ENCODE measurements at places on chromosomes 5 and 9.

DNA sequence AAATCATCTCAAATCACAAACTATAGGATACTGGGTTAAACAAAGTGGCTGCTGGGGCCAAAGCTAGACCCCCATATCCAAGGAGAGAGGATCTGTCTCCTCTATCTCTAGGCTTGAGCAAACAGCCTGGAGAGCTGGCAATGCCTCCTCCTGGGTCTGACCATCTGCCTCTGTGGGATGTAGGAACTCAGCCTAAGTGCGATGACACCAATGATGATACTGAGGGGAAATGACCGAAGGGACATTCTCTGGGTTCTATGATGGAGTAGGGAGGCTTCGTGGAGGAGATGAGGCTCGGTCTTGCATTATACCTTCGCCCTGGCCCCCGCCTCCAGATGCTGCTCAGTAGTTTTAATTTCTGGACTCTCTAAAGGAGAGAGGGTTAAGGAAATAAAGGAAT is 9.3 kb upstream of the SPATA24 start:
- DNase-seq, result no peak

- no peak for DNase-seq
Measured at GRCh38 chr5:174352681-174353080, 307.2 kb downstream of the NSG2 start.

- DNase-seq, result no peak
Measured at GRCh38 chr9:120818595-120818994, 24.1 kb downstream of the PSMD5 start.

DNA sequence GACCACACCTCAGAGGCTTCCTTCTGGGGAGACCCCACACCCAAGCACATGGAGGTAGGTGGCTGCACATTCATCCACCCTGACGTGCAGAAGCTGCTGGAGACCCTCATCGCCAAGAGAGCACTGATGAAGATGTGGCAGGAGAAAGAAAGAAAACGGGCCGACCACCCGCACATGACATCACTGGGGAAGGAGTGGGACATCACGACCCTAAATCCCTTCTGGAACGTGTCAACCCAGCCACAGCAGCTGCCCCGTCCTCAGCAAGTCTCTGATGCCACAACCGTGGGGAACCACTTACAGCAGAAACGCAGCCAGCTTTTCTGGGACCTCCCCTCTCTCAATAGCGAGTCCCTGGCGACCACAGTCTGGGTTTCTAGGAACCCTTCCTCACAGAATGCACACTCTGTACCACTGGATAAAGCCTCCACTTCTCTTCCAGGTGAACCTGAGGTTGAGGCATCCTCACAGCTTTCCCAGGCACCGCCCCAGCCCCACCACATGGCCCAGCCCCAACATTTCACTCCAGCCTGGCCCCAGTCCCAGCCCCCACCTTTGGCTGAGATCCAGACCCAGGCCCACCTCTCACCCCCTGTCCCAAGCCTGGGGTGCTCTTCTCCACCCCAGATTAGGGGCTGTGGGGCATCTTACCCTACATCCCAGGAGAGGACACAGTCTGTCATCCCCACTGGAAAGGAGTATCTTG is 3.0 kb downstream of the SPATA31E1 start:
- DNase-seq, result no peak

DNA sequence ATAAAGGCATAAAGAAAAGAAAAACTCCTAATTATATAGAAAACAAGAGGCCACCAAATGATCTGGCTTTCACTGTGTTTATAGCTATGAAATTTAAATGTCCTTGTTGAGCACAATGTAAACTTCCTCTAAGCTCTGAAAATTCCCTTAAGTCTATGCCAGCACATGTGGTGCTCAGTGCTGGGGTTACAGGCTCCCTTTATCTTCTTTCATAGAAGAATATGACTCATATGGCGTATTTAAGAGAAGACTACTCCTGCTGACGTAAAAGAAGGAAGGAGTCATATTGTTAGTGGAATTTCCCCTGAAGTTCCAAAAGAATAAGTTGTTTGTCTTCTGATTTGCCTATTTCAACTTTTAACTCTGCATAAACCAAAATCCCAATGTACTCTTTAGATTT is 30.4 kb downstream of the RNF145 start:
- DNase-seq, result no peak

GRCh38 chr9:97627624-97628023 is 5.5 kb downstream of the TSTD2 start:
- no peak for DNase-seq

DNA sequence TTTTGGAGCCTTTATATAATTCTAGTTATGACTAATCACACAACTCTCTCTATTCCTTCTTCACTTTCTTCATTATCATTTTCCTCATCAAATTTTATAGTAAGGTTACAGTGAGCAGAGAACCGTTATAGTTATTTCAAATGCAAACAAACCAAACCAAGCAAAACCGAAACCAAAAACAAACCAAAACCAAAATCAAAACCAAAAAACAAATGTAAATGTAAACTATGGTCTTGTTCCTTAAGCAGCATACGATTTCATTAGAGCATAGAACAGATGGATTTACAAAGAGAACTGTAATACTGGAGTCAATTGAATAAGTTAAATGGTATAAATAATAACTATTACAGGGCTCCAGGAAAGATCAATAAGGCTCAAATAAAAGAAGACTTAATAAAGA is 447.1 kb downstream of the LRRC70 start:
- DNase-seq, result no peak

- no peak for DNase-seq
Measured at GRCh38 chr9:14829204-14829603, 81.0 kb downstream of the FREM1 start.

GRCh38 chr9:131094622-131095021 is 1.7 kb upstream of the AIF1L start:
- no peak for DNase-seq

DNA sequence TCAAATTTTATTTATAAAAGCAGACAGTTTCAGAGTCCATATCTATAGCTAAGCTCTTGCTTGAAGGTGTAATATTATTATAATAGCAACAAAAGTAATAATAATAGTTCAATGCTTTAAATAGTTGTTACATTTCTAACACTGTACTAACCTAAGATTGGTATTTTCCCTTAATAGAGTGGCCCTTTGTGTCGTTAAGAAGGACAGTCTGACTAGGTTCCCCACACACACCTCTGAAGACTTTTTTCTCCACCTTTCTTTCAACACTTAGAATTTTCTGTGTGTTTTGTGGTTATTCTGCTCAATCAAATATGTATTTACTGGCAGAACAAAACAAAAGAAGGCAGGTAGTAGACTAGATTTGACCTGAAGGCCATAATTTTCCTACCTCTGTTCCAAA is 223.2 kb upstream of the ACO1 start:
- no peak for DNase-seq

DNA sequence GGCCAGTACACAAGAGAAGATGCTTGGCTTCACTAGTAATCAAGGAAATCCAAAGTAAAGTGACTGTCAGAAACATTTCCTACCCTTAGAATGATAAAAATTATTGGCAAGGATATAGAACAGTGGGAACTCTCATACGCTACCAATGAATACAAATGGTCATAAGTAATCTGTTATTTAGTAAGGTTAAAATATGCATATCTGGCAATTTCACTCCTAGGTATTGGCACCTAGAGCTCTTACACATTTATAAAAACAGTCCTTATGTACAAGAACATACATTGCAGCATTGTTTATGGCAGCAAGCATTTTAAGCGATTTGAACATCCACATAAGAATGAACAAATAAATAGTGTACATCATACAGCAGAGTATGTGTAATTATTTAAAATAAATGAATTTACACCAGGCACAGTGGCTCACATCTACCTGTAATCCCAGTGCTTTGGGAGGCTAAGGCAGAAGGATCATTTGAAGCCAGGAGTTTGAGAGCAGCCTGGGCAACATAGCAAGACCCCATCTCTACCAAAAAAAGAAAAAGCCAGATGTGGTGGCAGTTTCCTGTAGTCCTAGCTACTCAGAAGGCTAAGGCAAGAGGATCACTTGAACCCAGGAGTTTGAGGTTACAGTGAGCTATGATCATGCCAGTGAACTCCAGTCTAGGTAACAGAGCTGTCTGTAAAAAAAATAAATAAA is 93.3 kb downstream of the NIPBL start:
- no peak for DNase-seq

DNA sequence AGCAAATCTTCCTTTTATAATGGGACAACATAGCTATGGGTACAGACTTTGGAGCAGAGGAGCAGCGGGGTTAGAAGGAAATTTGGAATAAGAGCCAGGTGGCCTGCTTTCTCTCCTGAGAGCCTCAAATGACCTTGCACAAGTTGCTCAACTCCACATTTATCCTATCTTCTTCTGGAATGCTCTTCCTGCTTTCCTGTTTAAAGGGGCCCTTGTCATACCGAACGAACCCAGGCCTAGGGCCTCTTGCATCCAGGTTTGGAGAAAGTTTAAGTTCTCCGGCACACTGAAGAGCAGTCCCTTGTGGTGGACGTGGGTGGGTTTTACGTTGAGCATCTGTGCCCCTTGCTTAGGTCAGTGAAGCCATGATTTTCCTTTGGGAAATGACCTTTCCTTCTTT is 197.9 kb upstream of the NR3C1 start:
- DNase-seq, result no peak

DNA sequence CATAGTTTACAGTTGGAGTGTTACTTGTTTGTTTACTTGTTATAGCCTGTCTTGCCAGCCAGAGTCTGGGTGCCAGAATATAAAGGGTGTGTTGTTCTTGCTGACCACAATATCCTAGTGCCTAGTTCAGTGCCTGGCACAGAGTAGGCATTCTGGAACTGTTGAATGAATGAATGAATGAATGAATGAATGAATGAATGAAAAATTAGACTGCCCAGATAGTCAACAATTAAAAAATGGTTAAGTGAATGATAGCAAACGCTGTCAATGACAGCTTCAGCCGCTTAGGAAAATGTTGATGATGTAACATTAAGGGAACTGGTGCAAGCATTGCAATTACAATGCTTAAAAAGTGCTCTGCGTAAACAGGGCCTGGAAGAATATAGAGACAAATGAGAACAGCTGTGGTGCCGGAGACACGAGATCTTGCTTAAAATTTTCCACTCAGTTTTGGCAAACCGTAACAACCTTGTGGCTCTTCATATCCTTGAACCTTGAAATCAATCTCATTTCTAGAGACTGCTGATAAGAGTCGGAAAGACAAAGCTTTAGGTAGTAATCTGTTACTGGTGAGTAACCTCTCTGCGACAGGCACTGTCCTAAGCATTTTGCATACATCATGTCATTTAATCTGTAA is 4.7 kb upstream of the TTLL11 start:
- no peak for DNase-seq

GRCh38 chr9:19411316-19411715 is 2.5 kb downstream of the ACER2 start:
- no peak for DNase-seq

DNA sequence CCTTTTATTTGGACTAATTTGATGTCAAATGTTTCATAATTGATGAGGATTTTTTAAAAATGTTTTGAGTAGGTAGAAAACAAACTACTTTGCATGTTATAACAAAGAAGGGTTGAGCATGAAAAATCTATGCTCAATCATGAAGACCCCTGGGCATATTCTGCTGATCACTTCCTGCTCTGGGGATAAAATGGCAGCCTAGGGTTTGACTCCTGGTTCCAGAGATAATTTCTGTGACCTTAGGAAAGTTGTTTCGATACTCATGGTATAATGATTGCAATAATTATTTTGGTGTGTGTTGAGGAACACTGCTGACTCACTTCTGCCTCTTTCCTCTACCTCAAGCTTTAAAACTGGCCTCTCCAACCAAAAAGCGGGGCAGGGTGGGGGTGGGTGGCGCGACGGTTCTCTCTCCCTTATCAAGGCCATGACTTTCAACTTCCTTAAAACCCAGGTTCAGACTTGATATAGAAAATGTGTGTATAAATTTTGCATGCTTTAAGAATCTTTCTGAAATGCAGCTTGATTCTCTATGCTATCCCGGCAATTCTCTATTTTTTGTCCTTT is 6.0 kb upstream of the PIP5K1B start:
- no peak for DNase-seq

DNA sequence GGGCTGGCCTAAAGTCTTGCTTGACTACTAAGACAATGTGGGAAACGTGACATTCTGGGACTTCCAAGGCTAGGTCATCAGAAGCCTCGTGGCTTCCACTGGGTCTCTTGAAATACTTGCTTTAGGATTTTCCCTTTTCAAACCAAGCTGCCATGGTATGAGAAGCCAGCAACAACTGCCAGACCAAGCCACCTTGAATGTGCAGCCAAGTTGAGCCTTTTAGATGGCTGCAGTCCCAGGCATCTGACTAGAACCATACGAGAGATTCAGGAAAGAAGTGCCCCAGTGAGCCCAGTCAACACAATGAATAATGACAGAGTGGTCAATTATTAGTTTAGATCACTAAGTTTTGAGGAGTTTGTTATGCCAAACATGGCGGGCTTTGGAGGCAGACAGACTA is 143.3 kb downstream of the SLF1 start:
- no peak for DNase-seq

GRCh38 chr5:135503871-135504270 is 31.9 kb downstream of the NEUROG1 start:
- no peak for DNase-seq

DNA sequence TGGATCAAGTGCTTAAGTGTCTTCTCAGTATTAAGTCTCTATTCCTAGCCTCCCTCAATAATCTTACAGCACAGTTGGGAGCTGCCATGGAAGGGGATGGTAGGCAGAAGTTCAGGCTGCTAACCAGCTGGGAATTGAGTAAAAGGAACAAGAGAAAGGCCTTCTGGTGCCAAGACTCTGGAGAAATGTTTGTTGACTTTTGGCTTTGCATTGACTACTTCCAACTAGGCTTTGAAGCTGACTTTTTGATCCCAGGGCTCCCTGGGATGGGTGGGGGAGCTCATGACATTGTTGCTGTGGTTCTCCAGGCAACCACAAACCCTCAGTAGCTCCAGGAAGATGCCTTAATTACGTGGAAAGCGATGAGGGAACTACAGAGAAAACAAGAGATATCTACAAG is 85.2 kb upstream of the HTR4 start:
- no peak for DNase-seq

DNA sequence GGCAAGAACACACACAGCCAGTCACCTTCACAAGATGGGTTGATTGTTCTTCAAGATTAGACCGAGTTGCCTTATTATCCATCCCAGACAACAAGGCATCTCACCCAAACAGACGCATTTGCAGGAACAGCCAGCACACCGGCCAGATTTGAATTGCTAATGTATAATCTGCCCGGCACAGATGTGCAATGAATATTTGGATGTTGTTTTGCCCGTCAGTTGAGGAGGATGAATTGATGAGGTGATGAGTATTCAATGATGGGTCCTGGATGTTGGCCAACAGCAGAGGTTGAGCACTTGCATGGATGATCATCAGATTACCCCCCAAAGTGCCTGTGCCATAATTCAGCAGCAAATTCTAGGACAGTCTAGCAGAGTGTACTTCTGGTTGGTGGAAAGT is 20.1 kb downstream of the ALG2 start:
- no peak for DNase-seq

DNA sequence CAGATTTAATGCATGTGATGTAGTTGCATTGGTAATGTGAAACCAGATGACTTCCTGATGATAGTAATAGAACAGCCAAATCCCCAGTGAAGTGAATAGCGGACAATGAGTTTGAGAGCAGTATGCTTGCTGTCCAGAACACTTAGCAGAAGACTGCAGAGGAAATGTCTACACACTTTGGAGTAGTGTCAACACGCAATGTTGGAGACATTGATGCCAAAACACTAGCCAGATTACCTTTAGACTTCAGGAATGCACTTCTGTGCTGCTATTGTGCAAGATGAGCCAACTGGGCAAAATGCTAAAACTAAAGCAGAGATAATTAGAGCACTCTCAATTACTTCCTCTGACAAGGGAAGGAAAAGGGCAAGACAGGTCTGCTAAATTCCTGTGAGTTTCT is 176.7 kb downstream of the PRDM9 start:
- DNase-seq, result no peak
